Left cardiac atrium (tissue), 4 donors: ENCODE measurements at places on chromosomes 7 and 10. TPM values are rescaled to one million over a fixed set of nuclear protein-coding genes. Genes with fewer than 3 reads are reported as not detected.

GRCh38 chr7:83640240-83640639 is 8.7 kb downstream of the SEMA3E start:
- no peak for DNase-seq

AKR1C4 gene
- total RNA-seq: not detected

DNA sequence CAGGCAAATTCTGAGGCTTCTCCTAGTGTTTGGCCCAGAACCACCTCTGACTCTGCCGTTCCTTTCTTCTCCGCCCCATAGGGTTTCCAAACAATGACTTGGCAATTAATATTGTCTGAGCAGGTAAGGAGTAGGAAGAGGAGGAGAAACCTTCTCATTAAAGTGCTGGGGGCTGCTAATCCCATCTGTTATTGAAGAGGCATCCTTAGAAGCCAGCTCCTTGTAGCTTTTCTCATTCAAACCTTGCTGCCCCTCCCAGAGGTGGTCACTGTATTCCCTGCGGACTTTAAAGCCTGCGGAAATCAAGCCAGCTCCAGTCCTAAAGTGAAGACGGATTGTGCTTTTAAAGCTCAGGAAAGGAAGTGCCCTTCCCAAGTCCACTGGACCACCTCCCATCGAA is 1.4 kb upstream of the NKX1-2 start:
- DNase-seq: no peak

- DNase-seq: no peak
Measured at GRCh38 chr7:3551536-3551935, 250.5 kb downstream of the SDK1 start.

LOXL4 gene
- 0.77 TPM for total RNA-seq
